ENCODE measurements at places on chromosomes 6 and 20.

DNA sequence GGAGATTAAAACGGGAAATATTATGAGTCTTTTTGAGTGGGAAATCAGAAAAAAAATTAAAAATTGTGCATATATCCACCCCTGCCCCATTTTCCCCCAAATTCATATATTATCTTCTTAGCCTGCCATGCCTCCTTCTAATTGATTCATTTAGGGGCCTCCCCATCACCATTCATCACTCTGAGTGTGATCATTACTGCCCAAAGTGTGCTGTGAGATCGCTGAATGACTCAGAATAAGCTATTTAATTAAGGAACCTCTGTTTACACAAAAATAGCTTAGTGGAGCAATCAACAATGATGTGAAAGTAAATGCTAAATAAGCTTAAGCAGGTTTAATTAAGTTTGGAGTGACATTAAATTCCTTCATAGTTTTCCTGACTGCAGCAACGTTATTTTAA is 645.5 kb downstream of the GRIK2 start:
- DNase-seq, result no peak

DNA sequence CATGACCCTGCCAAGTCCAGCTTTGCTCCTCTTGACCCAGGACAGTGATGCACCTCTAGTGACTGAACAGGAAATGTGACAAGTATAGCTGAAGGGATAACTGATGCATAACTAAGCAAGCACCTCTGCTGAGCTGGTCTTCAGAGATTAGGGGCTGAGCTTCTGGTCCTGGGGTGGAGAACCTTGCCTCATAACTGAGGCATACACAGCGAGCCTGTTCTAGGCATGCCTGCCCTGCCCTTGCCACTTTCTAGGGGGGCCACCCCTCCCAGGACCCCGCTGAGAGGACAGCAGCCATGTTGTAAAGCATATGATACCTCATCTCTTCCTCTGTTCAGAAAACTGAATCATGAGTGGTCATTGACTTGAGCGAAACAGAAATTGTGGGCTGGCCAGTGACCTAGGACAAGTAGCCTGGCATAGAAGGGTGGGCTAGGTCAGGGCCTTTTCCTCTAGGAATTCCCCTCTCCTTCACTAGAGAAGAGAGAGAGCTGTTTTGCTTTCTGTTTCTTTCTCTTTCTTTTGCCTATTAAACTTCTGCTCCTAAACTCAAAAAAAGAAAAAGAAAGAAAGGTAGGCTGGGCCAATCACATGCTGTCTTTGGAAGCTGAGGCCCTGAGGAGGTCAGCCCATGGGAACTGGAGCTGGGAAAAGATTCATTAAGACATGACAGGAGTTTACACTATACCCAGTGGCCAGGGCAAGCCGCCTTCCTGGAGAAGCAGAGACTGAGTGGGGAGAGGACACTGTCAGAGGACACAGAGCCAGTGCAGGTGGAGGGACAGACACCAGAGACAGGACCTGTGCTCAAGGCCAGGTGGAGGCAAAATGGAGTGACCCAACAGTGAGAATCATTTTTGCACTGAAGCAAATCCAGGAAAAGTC is 23.1 kb downstream of the ALDH5A1 start:
- DNase-seq, result peak; percentile 35

- DNase-seq, result no peak
Observed at GRCh38 chr6:137020776-137021175, 24.0 kb downstream of the IL20RA start.

DNA sequence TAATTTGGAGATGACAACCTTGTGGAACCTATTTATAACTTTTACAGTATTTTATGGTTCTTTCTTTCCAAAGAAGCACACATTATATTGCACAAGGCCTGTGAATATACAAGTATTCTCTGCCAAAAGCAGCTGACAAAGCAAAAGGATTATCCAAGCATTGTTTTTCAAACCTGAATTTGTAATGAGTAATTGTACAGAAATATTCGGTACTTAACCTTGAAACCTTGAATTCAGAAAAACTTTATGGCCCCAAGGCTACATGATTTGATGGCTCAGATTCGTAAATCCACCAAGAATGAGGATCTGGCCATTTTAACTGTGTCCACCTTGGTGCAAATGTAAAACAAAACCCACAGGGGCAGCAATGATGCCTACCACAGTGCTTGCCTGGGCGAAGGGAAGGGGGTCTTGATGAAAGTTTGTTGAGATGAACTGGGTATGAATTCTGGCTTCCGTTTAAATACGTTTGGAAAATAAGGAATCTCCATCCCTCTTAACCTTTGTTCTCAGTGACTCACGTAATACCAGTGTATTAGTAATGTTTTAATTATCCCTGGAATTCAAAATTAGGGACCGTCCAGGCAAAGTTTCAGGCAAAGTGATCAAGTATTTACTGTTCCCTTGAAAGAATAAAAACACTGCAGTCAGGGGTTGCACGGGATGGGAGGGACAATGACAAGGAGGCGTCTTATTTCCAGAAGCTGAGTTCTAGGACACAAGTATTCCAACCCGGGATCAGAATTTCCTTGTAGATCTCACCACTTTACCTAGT is 2.7 kb upstream of the RBM24 start:
- DNase-seq, result no peak

DNA sequence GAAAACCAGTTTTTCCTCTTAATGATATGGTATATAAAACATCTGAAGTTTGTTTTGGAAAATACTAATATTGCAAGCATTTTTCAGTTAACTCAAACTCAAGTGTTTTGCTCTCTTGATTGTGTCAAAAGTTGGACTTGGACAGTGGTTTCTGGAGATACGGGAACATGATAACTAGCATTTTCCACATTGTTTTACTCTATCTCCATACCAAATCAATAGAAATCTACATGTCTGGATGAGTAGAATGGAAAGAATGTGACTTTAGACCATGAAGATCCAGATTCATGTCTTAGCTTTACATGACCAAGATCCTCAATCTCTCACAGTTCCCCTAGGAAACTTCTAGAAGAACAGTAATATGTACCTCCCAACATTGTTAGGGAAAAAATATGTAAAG is 22.2 kb upstream of the FBXO30 start:
- DNase-seq, result no peak

GRCh38 chr20:43686820-43687219 is 19.9 kb downstream of the MYBL2 start:
- DNase-seq, result no peak

DNA sequence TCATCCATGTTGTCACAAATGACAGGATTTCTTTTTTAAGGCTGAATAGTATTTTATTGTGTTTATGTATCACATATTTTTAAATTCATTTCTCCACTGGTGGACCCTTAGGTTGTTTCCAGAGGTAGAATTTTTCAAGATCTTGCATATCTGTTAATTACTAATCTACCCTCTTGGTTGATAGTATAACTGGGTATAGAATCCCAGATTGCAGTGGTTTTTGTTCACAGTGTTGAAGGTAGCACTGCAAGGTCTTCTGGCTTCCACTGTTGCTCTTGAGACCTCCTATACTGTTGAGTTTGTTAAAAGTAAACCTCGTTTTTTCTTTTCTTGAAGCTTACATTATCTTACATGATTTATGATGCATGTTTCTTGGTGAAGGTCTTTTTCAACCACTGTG is 22.9 kb downstream of the CDC5L start:
- no peak for DNase-seq

DNA sequence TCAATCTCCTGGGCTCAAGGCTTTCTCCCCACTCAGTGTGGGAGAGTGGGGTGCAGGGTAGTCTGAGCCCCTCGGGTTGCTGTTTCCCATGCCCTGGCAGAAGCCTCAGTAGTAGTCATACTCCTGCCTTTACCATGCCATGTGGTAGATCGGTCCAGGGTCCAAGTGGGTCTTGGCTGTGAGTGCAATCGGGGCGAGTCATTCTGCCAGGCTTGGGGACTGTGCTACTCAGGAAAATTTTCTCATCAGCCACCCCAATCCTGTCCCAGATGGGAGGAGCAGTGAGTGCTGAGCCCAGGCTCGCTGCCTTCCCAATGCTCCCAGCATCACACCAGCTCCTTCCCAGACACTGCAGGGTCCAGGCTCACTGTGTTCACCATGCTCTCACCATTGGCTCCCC is 10.7 kb upstream of the RAET1L start:
- DNase-seq, result no peak

GRCh38 chr6:35573495-35574110 is 60.9 kb upstream of the TULP1 start:
- DNase-seq, result no peak

DNA sequence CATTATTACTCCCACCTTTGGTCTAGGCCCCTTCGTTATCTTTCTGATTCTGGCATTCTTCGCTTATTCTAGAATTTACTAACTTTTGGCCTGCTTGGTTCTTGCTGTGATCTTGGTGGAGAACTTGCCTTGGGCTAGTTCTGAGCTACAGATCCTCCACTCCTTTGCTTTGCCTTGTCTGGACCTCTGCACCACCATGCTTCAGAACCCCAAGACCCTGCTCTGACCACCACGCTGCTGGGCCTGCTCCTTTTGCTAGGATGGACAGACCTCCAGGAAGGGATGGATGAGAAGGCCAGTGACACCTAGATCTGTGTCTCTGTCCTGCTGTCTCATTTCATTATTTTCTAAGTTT is 30.4 kb upstream of the CCN2 start:
- no peak for DNase-seq

GRCh38 chr6:30323806-30324205 is 2.9 kb upstream of the TRIM39 start:
- DNase-seq, result no peak

DNA sequence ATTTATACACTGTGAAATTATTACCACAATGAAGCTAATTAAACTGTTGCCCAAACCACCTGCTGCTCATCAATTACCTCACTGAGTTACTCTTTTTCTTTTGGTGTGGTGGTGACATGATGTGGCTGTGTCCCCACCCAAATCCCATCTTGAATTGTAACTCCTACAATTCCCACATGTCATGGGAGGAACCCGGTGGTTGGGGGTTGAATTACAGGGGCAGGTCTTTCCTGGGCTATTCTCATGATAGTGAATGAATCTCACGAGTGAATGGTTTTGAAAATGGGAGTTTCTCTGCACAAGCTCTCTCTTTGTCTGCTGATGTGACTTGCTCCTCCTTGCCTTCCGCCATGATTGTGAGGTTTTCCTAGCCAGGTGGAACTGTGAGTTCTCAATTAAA is 145.0 kb downstream of the LRRC1 start:
- DNase-seq, result no peak

DNA sequence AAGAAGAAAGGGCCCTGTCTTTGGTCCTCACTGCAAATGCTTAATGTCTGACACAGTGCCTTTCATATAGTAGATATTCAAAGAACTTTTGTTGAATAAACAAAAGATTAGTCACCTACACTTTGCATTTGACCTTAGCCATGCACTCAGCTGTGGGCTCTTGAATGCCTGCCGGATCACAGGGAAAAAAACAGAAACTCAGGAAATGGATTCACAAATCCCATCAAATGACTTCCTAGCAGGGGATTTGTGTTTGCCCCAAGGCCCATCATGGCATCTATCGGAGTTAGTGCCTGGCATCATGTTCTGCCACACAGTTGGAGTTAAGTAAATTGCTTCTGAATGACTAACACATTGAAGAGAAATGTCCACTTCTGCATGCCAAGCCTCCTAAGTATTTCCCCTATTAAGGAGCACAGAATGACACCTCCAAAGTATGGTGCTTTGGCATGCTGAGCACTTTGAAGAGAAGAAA is 72.3 kb upstream of the DST start:
- no peak for DNase-seq

- no peak for DNase-seq
Observed at GRCh38 chr20:50498071-50498776, 12.0 kb upstream of the PTPN1 start.

GRCh38 chr20:7996898-7997297 is 22.7 kb downstream of the TMX4 start:
- no peak for DNase-seq

DNA sequence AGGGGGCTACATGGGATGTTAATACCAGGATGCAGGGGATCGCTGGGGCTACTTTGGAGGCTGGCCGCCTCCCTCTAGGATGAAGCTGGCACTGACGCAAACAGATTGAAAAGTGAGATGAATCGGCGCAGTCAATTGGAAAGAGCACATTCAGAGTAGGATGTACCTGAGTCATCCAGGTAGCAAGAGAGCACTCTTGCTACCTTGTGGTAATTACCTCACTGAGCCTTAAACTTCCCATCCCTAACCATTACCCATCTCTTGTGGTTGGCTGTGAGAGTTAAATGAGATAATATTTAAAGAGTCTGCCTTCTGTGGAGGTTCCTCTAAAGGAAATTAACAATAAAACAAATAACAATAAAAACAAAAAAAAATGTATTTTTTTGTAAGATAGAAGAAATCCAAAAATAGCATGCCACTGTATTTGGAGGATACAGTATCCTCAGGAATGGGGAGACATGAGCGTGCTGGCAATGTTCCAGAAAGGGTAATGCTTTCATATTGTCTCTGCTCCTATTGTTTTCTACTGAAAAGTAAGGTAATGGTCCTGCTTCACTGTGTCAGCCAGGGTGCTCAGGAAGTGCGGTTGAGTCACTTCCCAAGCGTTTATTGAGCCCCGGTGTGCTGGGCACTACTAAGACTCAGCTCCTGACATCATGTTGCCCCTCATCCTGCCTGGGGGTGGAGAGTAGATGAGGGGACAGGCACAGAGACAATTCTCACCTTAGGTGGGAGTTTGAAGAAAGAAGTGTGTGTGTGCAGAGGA is 301.1 kb downstream of the EYA4 start:
- peak; percentile 50 for DNase-seq

GRCh38 chr6:130259557-130259956 is 36.8 kb upstream of the SAMD3 start:
- DNase-seq, result no peak

DNA sequence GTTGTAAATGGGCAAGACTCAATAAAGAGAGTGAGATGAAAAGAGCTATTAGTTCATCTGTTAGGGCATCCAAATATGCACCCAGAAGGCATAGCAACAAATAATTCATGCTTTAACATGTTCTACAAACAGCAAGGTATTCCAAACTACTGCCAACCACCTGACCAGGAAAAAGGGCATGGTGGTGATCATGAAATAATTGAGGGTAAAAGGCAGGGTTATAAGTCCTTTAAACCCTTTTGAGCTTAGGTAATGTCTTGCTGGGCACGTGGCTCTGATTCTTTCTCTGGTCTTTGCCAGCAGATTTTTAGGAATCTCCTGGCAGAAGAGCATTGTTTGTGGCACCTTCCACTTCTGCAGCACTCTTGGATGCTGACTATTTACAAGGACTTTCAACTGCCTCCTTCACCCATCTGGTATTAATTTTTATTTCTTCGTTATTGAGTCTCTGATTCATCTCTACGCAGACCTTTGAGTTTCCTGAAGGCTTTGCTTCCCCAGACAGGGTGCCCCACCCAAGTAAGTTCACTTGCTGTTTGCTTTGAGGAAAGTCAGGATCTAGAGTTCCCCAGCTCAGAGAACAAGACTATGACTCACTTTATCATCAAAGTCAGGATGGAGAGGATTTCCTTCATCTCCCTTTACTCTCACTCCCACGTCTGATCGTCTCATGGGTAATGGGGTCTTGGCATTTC is 83.4 kb upstream of the NEDD9 start:
- no peak for DNase-seq

- no peak for DNase-seq
Observed at GRCh38 chr20:38833857-38834164, 28.3 kb downstream of the PPP1R16B start.

GRCh38 chr6:137315081-137315480 is 95.9 kb upstream of the IFNGR1 start:
- no peak for DNase-seq

- DNase-seq, result no peak
Observed at GRCh38 chr20:63359937-63360849, 956 bp downstream of the CHRNA4 start.

- DNase-seq, result no peak
Observed at GRCh38 chr20:60013296-60014139, 55.3 kb downstream of the CDH26 start.

Measured in stimulated activated effector memory CD8-positive, alpha-beta T cell treated with anti-CD3 and anti-CD28 coated beads, Interleukin-12 subunit alpha, Interleukin-12 subunit beta, amount 100 ng/mL, for 72 hours (primary cell).